MG63 (cell line): ENCODE measurements at places on chromosomes 4 and X. TPM values are rescaled to one million over a fixed set of nuclear protein-coding genes. Genes with fewer than 3 reads are reported as not detected.

GRCh38 chr4:118740869-118741268, 55.7 kb downstream of the METTL14 start:
- DNase-seq: no peak

FRG2 gene
- total RNA-seq: not detected in 2 replicates

NHSL2 gene
- not detected in 2 replicates for total RNA-seq

DNA sequence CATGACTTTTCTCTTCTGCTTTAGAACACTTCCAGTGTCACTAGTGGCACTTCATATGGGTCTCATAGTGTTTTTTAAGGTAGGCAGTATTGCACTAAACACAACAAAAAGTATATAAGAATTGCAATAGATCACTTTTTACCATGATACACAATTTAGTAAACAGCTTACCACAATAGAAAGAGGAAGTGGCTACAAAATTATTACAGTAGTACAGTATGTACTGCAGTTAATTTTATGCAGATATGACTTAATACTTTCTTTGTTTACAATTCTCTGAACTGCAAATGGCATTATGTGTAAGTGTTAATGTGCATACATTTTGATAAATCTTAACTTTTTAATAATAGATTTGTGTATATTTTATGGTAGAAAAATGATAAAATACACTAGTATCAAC, 157.3 kb downstream of the RRAGB start:
- no peak for DNase-seq

HTN3 gene
- not detected in 2 replicates for total RNA-seq

F8 gene
- 5.6 and 7.4 TPM in 2 replicates for total RNA-seq

GRCh38 chrX:38095971-38096529, 89.7 kb downstream of the SYTL5 start:
- no peak for DNase-seq
